ENCODE measurements at places on chromosomes 12 and 14.

DNA sequence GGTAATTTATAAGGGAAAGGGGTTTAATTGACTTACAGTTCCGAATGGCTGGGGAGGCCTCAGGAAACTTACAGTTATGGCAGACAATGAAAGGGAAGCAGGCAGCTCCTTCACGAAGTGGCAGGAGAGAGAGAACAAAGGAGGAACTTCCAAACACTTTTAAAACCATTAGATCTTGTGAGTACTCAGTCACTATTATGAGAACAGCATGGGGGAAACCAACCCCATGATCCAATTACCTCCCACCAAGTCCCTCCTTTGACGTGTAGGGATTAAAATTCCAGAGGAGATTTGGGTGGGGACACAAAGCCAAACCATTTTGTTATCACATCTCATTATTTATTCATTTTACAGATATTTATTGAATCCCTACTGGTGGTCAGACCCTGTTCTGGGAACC lies 822.8 kb downstream of the GALC start:
- no peak for DNase-seq

DNA sequence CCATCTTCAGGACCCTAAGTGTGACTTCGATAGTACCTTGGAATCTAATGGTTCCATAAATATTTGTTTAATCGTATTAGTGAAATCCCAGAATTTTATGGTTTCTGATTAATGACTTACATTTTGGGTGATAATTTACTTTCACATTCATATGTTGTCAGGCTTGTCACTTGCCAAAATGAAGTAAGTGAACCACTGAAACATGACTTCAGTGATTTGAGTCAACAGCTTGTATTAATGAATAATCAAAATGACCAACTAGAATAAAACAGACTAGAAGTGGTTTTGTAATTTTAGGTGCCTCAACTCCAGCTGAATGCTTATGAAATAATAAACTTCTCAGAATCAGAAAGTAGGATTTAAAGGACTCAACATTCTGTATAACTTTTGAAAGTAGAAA lies 517.1 kb downstream of the PRKD1 start:
- no peak for DNase-seq

- no peak for DNase-seq
These were observed 494.5 kb downstream of the TMEM132D start for GRCh38 chr12:129409281-129409680.

DNA sequence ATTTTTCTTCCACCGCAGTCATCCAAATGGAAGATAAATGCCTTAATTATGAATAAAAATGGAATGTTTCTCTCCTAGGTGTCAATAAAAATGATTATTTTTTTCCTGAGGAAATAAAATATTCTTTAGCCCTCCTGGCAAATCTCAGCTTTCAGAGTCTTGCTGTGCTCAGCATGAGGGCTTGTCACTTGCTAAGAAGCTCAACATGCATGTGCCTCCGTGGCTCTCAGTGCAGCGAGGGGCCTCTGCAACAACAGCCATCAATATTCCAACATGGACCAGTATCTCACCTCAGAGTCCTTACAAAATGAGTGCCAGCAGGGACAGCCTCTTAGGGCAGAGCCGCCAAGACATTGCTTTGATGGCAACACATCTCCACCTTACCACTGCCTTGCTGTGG lies 159.5 kb upstream of the TMPO start:
- no peak for DNase-seq

DNA sequence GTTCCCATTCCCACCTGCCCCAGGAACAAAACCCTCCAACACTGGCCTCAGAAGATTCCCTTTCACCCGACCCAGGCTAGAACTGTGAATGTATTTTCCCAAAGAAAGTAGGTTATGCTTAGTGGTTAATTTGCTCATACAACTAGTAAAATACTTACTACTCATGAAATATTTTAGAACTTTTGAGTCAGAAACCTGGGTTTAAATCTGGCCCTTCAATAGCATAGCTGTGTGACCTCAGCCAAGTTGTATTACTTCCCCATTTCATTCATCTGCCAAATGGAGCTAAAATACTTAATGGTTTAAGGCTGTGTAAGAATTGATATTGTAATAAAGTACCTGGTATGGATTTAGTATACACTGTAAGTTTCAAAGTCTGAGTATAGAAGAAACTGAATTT lies 69.1 kb upstream of the DNM1L start:
- no peak for DNase-seq
